T-helper 2 cell treated with Interferon-gamma antibody and Interleukin-4, amounts not matched to agents 100 ng/mL and 5 ng/mL, for 36 hours (primary cell): ENCODE measurements at places on chromosomes 1 and 21. TPM values are rescaled to one million over a fixed set of nuclear protein-coding genes. Genes with fewer than 3 reads are reported as not detected.

The MYOM3 gene
- total RNA-seq: not detected in 2 replicates

The NTMT2 gene
- not detected in 2 replicates for total RNA-seq

The PRRX1 gene
- total RNA-seq: not detected in 2 replicates

The LENEP gene
- total RNA-seq: 0.59 TPM in 1 of 2 replicates, not detected in the other
